Right lobe of liver (tissue), 6 donors: ENCODE measurements at places on chromosomes 3 and 15.

DNA sequence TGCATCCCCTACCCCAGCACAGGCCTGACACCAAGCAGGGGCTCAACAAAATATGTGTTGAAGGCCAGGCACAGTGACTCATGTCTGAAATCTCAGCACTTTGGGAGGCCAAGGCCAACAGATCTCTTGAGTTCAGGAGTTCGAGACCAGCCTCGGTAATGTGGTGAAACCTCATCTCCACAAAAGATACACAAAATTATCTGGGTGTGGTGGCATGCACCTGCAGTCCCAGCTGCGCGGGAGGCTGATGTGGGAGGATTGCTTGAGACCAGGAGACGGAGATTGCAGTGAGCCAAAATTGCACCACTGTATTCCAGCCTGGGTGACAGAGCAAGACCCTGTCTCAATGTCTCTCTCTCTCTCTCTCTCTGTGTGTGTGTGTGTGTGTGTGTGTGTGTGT is 30.7 kb upstream of the CYP11A1 start:
- H3K27me3 ChIP-seq = no peaks in the 10 kb centered on the region
- no peaks in the 10 kb centered on the region for H3K36me3 ChIP-seq
- no peak overlapping the region for H3K27ac ChIP-seq
- DNase-seq = no peak

DNA sequence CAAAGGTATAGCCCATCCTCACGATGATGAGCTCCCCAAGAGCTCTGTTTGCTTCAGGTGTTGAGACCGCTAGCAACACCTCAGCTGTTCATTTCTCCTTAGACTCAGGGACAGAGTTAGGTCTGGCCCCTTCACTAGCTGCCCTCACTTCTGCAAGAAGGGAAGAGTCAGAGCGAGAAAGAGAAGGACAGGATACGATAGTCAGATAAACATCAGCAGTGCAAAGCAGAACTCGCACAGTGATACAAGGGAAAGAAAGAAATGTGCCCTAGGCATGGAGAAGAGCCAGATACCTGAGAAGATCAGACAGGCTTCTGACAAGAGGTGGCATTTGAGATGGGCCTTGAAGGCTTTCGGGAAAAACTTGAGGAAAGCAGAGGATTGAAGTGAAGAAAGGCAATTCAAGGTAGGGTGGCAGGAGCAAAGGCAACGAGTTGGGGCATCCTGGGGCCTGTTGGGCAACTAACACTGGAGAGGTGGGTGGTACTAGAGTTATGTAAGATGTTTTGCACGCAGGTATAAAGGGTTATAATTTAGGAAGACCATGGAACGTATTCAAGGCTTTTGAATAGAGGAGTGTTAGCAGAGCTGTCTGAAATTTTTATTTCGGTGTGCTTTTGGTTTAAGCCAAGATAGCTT is 106.0 kb downstream of the PGPEP1L start:
- H3K4me3 ChIP-seq = no peak overlapping the region
- no peaks in the 10 kb centered on the region for H3K36me3 ChIP-seq
- H3K27ac ChIP-seq = no peak overlapping the region
- no peak for DNase-seq

DNA sequence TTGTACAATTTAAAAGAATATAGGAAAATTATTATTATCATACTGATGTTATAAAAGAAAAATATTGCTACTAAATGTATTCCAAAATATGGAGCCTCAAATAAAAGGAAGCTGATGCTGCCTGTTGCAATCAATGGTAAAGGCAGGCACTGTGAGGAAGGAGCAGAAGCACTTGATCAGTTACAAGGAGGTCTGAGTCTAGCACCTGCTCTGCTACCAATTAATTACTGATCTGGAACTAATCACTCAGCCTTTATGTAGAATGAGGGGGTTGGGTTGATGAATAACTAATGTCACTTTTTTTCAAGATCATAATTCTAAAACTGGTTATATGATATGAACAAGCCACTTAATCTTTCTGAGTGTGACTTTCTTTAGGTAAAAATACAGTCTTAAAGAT is 5.5 kb downstream of the ADGRG7 start:
- no peaks in the 10 kb centered on the region for H3K4me1 ChIP-seq
- H3K36me3 ChIP-seq = no peaks in the 10 kb centered on the region
- peak overlapping the region; percentile 87 for H3K27ac ChIP-seq
- H3K4me3 ChIP-seq = no peak overlapping the region
- no peaks in the 10 kb centered on the region for H3K27me3 ChIP-seq

DNA sequence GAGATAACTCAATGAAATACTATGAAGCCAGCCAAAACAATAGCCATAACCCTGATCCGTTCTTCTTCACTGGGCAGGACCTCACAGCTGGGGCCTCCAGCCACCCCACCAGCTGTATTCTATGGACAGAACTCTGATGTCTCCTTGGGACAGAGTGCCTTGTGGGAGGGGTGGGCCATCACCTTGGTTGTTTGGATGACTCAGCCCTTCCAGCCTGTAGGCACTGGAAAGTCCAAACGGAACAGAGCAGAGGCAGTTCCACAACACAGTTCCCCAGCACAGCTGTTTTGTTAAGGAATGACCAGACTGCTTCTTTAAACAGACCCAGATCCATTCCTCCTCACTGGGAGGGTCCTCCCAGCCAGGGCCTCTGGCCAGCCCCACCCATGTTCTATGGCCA is 31.9 kb upstream of the ZBED2 start:
- DNase-seq = no peak
- H3K4me3 ChIP-seq = no peak overlapping the region
- no peaks in the 10 kb centered on the region for H3K36me3 ChIP-seq
- H3K4me1 ChIP-seq = no peaks in the 10 kb centered on the region

DNA sequence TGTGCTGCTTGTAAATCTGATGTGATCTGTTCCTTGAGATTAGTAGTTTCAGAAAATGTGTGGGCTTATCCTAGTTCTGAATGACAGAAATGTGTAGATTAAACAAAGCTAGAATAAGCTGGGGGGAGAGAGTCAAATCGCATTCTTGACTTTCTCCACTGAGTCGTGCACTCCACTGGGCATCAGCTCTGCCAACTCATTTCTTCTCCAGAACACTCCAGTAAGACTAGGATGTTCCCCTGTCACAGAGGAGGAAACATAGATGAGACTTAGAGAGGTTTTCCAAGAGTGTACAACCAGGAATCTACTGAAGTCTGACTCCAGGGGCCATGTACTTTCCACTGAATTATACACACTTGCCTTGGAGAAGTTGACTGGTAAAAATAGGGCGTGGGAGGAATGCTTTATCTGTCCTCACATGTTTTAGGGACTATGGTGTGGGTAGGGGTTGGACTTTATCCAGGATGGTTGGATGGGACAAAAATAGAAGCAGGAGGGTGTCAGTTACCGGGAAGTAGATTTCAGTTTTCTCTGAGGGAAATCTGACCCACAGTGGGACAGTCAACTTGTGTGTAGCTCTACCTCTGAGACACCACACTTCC is 298.2 kb downstream of the UBE2E2 start:
- no peak for DNase-seq
- H3K4me3 ChIP-seq = no peak overlapping the region
- no peaks in the 10 kb centered on the region for H3K4me1 ChIP-seq
- H3K27ac ChIP-seq = no peak overlapping the region
- H3K36me3 ChIP-seq = no peaks in the 10 kb centered on the region

GRCh38 chr3:52568069-52568468 is 31.7 kb downstream of the UQCC5 start:
- no peaks in the 10 kb centered on the region for H3K4me1 ChIP-seq
- H3K27me3 ChIP-seq = no peaks in the 10 kb centered on the region
- no peak for DNase-seq
- H3K27ac ChIP-seq = no peak overlapping the region

GRCh38 chr15:91942720-91943394 is 89.3 kb downstream of the SLCO3A1 start:
- no peaks in the 10 kb centered on the region for H3K4me1 ChIP-seq
- DNase-seq = peak; percentile 83
- H3K27me3 ChIP-seq = no peaks in the 10 kb centered on the region
- H3K27ac ChIP-seq = peak overlapping the region; percentile 60
- no peaks in the 10 kb centered on the region for H3K36me3 ChIP-seq

- no peak overlapping the region for H3K27ac ChIP-seq
- H3K36me3 ChIP-seq = peaks cover 27% of the 10 kb centered on the region
- no peaks in the 10 kb centered on the region for H3K4me1 ChIP-seq
- no peaks in the 10 kb centered on the region for H3K27me3 ChIP-seq
- H3K4me3 ChIP-seq = no peak overlapping the region
- no peak for DNase-seq
These were observed 23.1 kb upstream of the CMTM6 start for GRCh38 chr3:32525720-32526119.

- peak overlapping the region; percentile 83 for H3K27ac ChIP-seq
- H3K4me3 ChIP-seq = peak overlapping the region; percentile 81
- H3K4me1 ChIP-seq = peaks cover 36% of the 10 kb centered on the region
- DNase-seq = peak; percentile 62
- H3K36me3 ChIP-seq = no peaks in the 10 kb centered on the region
- no peaks in the 10 kb centered on the region for H3K27me3 ChIP-seq
These were observed 6.0 kb downstream of the ONECUT1 start for GRCh38 chr15:52783929-52784798.

DNA sequence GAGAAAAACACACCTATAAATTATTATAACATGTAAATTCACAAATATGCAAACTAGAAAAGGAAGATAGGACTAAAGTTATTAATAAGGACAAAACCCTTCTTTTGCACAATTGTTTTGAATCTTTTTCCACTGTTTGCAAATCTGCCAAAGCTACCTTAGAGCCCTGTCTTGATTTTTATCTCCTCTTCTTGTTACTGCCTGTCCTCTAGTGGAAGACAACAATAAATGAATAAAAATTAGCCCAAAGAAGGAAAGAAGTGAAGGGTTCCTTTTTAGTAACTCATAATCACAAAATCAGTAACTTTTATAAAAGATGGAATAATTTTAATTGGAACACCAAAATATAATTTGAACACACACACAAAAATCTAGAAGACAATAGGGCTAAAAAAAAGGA is 2.7 kb downstream of the CD200R1 start:
- no peaks in the 10 kb centered on the region for H3K27me3 ChIP-seq
- no peak overlapping the region for H3K4me3 ChIP-seq
- no peaks in the 10 kb centered on the region for H3K4me1 ChIP-seq
- no peaks in the 10 kb centered on the region for H3K36me3 ChIP-seq

DNA sequence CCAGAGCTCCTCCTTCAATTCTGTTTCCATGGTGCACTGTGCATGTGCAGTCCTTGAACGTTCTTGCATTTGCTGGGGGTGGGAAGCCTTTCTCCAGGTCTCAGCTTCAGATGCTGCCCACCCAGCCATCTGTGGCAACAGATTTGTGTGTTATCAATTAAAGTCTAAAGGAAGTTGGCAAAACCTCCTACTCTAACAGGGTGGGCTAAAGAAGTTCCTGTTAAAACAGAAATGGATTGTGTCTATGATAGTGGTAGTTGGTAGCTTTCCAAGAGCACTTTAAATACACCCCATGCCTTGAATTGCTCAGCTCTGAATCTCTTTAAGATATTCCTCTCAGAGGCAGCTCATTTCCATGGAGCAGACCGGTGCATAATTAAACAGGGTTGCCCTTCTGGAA is 488.0 kb upstream of the SUCLG2 start:
- H3K4me3 ChIP-seq = no peak overlapping the region
- H3K36me3 ChIP-seq = no peaks in the 10 kb centered on the region
- no peaks in the 10 kb centered on the region for H3K4me1 ChIP-seq
- H3K27ac ChIP-seq = no peak overlapping the region
- DNase-seq = no peak
- no peaks in the 10 kb centered on the region for H3K27me3 ChIP-seq

DNA sequence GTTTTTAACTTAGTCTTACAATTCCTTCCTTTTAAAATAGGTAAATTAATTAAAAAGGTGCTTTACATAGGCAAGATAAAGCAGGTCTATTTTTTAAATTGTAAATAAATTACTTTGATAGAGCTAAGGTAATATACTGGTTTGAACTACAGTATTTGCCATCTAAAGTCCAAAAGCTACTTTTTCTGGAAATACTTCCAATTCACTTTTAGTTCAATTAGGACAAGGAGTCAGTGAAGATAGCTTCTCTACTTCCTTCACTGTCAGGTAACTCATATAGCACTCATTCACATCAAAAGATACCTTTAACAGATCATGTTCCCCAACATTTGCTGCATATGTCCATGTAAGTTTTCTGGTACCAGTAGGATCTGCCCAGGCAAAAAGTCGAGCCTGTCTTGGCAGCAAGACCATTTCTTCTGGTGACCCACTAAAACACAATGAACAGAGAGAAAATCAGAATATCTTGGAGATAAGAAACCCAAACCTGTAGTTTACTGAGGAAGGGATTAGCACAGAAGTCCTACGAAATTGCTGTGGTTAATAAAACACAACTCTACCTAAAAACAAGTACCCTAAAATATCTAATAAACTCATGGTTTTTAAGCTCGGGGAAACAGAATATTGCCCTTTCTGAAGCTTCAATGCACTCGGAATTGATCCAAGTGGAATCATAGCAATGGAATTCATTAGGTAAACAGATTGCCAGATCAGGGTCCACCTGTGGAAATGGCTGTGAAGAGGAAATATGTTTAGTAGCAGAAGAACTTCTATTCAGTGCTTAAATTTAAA is 153.1 kb downstream of the VPS13C start:
- H3K4me3 ChIP-seq = no peak overlapping the region
- H3K4me1 ChIP-seq = peaks cover 18% of the 10 kb centered on the region
- no peak for DNase-seq
- H3K27me3 ChIP-seq = no peaks in the 10 kb centered on the region
- H3K27ac ChIP-seq = peak overlapping the region; percentile 82

DNA sequence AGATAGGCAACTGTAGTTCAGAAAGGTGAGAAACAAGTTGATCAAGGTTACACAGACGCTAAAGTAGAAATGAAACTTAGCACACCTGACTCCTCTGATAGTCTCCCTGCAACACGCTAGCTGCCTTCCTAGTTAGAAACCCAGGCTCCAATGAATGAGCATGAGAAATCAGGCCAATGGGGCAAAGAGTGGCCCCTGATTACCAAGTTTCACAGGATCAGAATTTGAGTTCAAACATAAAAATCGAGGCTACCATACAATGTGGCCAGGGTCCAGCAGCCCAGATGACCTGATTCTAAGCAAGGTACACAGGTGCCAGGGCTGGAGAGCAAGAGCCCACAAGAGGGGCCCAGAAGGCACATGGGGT is 7.7 kb downstream of the PLD1 start:
- H3K36me3 ChIP-seq = no peaks in the 10 kb centered on the region
- no peaks in the 10 kb centered on the region for H3K27me3 ChIP-seq
- H3K27ac ChIP-seq = no peak overlapping the region
- DNase-seq = no peak
- peaks cover 13% of the 10 kb centered on the region for H3K4me1 ChIP-seq

- H3K4me3 ChIP-seq = no peak overlapping the region
- H3K36me3 ChIP-seq = no peaks in the 10 kb centered on the region
- H3K4me1 ChIP-seq = no peaks in the 10 kb centered on the region
- no peaks in the 10 kb centered on the region for H3K27me3 ChIP-seq
- no peak for DNase-seq
- no peak overlapping the region for H3K27ac ChIP-seq
These were observed 30.7 kb downstream of the EFL1 start for GRCh38 chr15:82231842-82232241.

DNA sequence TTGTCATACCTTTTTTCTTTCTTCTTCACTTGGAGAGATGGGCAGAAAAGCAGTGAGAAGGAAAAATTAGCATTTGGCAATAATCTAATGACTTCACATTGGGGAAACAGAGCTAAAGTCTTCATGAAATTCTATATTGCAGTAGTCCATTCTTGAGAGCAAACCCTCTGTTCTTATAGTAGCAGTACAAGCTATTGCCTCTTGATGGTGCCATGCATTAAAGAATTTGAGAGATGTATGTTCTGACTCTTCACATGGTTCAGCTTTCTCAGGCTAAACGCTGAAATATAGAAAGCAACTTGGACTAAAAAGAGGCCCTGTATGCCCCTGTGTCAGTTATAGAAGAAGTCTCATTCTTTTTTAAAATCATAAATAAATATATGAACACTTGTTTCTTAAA is 36.0 kb downstream of the PHLDB2 start:
- H3K4me3 ChIP-seq = no peak overlapping the region
- H3K27me3 ChIP-seq = no peaks in the 10 kb centered on the region
- no peak for DNase-seq
- no peaks in the 10 kb centered on the region for H3K36me3 ChIP-seq
